ENCODE measurements at places on chromosomes 16 and 17.
A peak's percentile ranks its signal among the peaks of the same experiment; 100 is the strongest.

- DNase-seq = peak; percentile 26
Observed at GRCh38 chr17:68195667-68196393, 52.0 kb upstream of the AMZ2 start.

DNA sequence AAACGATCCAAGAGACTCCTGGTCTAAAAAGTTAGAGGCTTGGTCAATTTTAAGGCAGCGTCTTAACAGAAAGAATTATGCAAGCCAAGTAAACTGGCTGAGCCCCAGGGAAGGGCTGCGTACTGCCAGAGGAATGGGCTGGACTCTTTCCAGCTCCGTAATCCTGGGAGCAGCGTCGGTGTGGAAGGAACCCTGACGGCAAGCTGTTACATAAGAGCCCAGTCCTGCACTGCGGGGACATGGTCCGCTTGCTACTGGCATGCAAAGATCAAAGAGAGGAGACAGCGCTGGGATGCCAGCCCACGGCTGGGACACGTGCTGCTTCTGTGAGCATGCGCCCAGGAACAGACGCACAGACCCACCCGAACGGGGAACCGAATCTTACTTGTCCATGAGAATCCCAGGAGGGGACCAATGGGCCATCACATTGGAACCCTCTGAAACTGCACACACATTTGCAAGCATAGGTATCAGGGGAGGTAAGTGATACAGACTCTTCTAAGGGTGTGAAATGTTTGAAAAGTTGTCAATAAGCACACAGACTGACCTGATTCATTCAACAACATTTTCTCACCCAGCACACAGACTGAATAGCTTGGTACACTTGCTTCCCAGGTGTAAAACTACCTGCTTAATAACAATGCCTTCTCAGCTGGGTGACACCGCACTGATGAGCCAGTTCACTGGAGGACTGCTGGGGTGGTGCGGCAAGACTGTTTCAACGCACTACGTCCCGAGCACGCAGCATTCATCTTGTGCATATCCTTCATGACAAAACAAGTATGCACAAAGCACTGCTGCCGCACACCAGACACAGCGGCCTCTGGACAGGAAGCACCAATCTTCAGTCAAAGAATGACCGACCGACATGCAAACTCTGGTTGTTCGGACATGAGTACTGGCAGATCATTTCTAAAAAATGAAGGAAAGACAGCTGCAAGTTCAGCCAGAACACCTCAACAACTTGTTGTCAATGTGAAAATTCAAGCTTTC is 94.9 kb downstream of the ANKRD11 start:
- DNase-seq = no peak

DNA sequence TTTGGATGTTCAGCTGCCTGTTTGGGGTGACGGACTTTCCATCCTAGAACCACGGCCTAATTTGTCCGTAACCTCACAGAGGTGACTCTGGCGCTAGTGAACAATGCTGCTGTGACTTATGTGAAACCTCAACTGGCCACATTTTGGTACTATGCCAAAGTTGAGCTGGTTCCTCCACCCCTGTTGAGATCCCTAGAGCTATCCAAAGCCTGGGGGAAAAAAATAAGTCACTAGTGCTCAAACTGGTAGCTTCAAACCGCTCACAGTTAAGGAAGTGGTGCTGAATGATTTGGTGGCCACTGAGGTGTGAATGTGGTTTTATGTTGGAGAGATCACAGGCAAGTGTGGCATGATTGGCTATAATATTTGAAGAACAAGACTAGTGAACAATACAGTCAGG is 11.3 kb upstream of the TUBG2 start:
- no peak for DNase-seq

GRCh38 chr16:25155553-25156460 is 44.3 kb downstream of the LCMT1 start:
- DNase-seq = no peak

DNA sequence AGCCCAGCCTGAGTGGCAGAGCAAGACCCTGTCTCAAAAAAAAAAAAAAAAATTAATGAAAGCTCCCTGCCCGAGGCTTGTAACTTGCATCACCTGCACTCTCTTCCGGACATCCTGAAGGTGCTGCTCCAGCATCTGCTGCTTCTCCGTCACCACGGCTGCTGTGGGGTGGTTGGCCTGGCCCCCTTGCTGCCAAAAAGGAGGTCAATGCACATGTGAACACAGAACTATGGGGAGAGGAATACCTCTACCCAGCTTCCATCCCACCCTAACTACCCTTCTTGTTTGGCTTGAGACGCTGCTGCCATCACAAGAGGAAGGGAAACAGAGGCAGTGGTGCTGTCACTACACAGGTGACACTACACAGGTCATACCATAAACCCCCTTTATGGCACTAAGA is 49.0 kb downstream of the STAT3 start:
- DNase-seq = no peak

GRCh38 chr16:97822-98221 is 19.8 kb downstream of the MPG start:
- no peak for DNase-seq

DNA sequence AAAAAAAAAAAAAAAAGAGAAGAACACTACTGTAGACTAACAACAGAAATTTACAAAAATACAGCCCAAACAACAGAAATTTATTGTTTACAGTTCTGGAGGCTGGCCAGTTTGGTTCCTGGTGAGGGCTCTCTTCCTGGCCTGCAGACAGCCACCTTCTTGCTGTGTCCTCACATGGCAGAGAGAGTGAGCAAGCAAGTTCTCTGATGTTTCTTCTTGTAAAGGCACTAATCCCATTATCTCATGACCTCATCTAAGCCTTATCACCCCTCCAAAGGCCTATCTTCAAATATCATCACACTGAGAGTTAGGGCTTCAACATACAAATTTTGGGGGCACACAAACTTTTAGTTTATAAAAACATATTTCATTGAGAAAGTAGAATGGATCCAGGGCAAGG is 7.3 kb downstream of the ARSG start:
- DNase-seq = no peak

GRCh38 chr16:30585022-30585399 is 486 bp downstream of the ZNF785 start:
- DNase-seq = no peak

DNA sequence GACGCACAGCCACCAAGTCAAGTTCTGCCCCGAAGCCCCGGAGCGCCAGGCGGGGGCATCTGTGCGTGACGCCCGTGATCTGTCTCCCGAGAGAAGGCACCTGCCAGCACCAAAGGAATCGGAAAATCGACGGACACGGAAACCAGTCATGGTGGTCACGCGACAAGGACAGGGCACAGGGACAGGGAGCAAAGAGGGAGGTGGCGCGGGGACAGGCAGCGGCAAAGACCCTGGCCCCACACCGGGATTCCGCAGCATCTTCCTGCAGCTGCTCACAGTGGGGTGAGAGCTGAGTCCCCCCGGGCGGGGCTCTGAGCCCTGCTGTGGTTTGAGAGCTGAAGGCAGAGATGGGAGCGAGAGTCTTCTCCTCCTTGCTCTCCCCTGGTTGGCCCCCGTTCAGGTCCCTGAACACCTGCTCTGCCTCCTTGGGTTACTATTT is 56.4 kb downstream of the ABR start:
- no peak for DNase-seq

DNA sequence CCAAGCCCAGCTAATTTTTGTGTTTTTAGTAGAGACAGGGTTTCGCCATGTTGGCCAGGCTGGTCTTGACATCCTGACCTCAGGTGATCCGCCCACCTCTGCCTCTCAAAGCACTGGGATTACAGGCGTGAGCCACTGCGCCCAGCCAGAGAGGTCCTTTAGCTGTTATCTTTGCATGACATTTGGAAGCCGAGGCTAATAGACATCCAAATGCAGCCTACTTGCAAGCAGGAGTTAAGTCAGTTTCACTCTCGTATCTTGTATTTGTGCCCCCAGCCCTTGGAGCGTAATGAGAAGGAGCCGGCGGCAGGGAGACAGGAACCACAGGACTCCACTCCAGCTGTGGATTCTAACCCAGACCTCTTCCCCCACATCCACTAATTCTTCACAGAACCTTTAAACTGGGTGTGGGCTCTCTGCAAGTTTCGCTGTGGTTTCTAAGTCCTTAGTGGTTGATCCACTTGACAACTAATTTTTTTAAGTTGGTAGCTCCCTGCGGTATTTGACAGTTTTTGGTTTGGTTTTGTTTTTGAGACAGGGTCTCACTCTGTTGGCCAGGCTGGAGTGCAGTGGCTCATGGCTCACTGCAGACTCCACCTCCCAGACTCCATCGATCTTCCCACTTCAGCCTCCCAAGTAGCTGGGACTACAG is 3.1 kb upstream of the CYTH1 start:
- DNase-seq = no peak

DNA sequence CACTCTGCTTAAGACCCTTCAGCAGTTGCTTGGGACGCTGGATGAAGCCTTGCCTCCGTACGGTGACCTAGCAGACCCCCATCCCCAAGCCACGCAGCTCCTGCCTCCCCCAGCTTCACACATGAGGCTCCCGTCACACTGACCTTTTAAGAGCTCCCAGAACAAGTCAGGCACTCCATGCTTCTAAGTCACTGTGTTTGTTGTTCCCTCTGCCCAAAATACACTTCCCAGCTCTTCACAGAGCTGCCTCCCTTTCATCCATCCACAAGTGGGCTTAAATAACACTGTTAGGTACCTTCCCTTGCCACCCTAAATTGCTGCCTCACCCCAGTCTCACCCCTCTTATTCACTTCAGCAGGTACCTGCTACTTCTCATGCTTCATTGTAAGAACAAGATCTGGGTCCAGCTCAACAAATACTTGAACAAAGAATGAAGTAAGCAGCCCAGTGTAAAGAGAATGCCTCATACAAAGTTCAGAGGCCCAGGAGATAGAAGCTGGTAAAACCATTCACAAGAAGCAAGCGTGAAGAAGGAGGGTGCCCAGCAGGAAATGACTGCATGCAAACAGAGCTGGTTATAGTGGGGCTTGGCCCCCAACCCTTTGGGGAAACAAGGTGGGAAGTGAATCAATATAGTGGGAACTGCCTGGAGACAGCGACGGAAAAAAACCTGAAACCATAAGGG is 5.8 kb downstream of the ZC3H7A start:
- no peak for DNase-seq

- no peak for DNase-seq
Observed at GRCh38 chr16:80586476-80586875, 45.7 kb downstream of the DYNLRB2 start.

GRCh38 chr17:76469991-76470739 is 2.8 kb downstream of the AANAT start:
- no peak for DNase-seq

DNA sequence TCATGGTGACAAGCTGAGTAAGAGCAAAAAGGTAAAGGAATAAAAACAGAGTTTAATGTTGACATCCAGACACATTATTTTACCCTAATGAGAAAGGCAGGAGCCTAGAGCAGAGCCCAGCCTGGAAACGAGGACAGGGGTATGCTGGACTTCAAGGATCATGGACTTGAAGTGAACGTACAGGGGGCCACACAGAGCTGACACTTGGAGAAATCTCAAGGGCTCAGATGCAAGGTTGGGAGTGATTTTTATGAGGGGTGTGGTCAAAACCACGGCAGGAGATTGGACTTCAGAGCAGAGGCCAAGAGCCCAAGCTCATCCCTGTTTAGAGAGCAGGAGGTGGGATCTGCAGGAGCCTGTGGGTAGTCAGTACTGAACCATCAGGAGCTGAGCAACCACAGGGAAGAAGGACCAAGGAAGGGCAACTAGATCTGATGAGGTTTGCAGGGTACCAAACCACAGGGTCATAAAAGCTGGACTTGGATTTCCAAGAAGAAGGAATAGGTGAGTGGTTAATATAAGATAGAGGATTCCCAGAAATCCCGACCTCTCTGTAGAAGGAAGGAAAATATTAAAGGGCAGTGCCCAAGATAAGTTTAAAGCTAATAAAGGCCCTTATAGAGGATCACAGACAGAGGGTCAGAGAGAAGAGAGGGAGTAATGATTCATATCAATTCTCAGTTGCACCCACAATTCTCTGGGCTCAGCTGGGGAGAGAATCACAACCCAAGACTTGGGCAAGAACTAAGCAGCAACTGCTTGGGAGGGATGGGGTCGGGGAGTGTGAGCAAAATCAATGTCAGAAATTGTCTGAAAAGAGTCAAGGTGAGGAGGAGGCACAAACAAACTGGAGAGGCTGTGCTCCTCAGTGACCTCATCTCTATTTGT is 331.7 kb downstream of the SOX9 start:
- no peak for DNase-seq

GRCh38 chr17:70290770-70291169 is 121.4 kb downstream of the KCNJ2 start:
- no peak for DNase-seq
